ENCODE measurements at places on chromosomes 12 and 14. TPM values are rescaled to one million over a fixed set of nuclear protein-coding genes. Genes with fewer than 3 reads are reported as not detected.

MCRS1 gene
- 68.7 TPM for total RNA-seq

CFL2 gene
- total RNA-seq = 77.4 TPM

LRTM2 gene
- total RNA-seq = not detected

TOMM20L gene
- not detected for total RNA-seq

PFDN5 gene
- 605 TPM for total RNA-seq
